Spinal cord (tissue), 10 donors: ENCODE measurements at places on chromosomes 16 and 17.

DNA sequence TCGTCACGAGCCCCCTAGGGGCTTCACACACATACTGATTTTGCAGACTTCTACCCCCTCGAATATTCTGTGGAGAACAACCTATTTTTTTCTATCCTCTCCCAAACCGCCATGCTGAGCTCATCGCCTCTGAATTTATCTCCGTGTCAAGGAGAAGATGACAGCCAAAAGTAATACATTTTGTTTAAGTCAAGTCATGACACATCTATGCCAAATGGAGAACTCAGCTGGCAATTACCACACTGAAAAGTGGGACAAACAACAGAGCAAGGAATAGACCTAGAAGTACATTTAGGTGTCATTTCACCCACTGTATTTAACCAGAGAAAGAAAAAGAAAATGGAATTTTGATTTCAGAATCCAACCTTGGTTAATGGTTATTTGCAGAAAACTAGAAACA lies 260.2 kb downstream of the SLC39A11 start:
- no peak for DNase-seq

- DNase-seq, result no peak
Observed at GRCh38 chr16:3474136-3474779, 21.0 kb downstream of the C16orf90 start.

DNA sequence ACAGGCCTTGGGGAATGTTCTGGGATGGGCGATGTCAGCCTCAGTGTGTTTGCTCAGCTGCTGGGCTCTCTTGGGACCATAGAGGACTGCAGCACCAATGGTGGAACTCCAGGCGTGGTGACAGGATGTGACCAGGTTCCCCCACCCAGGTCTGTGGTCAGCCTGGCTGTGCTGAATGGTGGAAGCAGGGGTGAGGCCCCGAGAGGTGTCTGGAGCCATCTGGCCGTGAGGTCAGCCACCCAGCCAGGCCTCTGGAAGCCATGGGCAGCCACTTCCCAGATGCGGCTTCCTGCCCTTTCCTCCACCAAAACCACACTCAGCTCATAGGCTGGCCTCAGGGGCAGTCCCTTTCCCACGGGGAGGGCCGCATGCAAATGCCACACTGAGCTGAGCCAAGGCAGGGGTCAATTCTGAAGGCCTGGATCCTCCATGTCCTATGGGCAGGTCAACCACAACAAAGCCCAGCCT lies 7.8 kb upstream of the MAPK7 start:
- no peak for DNase-seq

GRCh38 chr17:14498812-14499211 lies 197.9 kb downstream of the HS3ST3B1 start:
- DNase-seq, result no peak

GRCh38 chr17:44221084-44221861 lies 1.8 kb upstream of the UBTF start:
- no peak for DNase-seq

DNA sequence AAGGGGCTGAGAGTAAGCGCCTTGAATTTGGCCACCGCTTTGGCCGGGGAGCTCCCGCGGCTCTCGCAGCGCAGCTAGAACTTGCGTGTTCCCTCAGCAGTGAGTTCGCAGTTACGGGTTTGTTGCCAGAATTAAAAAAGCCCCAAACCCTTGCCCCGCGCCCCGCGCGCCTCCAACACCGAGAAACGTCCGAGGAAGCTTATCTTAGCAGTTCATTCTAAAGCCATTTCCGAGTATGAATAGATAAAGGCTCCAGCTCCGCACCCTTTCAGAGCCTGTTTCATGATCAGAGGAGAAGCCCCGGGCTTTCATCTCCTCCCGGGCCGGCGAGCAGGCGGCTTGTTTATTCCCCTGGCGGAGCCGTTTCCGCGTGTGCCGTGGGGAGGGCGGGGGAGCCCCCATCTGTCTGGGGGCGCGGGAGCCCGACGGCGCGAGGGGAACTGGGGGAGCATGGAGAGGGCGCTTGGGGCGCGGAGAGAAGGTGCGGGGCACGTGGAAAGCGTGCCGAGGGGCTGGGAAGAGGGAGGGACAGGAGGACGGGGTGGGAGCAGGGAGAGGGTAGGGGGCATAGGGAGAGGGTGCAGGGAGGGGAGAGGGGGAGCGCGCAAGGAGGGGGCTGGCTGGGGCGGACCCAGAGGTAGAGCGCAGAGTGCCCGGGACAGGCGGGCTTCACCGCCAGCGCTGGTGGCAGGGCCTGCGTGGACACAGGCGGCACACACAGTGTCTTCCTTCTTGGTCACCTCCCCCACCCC lies 9.9 kb downstream of the TBX4 start:
- no peak for DNase-seq

- no peak for DNase-seq
Observed at GRCh38 chr16:23172994-23173393, 9.6 kb upstream of the SCNN1G start.

DNA sequence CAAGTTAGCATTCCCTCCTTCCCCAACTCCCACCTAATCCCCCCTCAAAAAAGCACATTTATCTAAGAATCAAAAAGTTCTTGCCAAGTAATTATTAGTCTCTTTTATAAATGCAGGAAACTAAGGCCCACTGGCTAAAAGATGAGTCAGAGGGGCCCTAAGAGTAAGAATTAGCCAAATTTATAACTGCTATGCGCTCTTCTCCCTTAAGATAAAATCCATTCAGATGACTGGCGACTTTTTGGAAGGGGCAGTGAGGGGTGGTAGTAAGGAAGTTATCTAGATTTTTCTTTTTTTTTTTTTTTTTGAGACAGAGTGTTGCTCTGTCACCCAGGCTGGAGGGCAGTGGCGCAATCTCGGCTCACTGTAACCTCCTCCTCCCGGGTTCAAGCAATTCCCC lies 17.1 kb downstream of the ZNF652 start:
- no peak for DNase-seq

GRCh38 chr16:21301895-21302291 lies 23.8 kb upstream of the CRYM start:
- DNase-seq, result no peak

DNA sequence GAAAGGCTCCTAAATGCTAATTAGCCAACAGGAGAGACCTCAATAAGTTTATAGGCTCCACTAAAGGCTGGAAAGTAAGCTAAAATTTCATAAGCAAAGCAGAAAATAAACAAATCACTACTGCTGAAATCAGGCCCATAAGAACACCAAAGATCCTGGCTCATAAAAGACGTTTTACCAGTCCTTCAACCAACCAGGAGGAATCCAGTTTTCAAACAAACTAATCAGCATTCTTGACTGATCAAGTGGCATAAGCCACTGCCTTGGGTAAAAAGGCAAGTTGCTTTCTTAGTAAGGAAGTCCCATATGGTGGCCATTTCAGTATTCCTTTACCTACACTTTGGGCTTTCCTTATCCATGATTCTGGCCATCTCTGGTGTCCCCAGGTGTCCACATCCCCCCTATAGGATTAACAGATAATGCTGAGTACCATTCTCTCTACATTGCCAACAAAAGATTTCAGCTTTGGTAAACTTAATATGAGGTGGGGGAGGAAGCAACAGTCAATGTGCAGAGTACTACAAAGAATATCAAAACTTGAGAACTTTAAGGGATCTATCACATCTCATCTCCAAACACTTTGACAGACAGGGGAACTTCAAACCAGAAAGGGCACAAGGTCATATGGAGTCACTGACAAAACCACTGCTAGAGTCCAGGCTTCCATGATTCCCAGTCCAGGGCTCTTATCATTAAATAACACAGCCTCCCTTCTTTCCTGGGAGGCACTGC lies 1.3 kb downstream of the TOM1L2 start:
- DNase-seq, result no peak

GRCh38 chr16:11063448-11064201 lies 119.3 kb downstream of the CLEC16A start:
- DNase-seq, result no peak

GRCh38 chr17:79769570-79770506 lies 8.1 kb upstream of the CBX2 start:
- DNase-seq, result no peak

- no peak for DNase-seq
Observed at GRCh38 chr16:83615141-83615952, 192.4 kb upstream of the HSBP1 start.

DNA sequence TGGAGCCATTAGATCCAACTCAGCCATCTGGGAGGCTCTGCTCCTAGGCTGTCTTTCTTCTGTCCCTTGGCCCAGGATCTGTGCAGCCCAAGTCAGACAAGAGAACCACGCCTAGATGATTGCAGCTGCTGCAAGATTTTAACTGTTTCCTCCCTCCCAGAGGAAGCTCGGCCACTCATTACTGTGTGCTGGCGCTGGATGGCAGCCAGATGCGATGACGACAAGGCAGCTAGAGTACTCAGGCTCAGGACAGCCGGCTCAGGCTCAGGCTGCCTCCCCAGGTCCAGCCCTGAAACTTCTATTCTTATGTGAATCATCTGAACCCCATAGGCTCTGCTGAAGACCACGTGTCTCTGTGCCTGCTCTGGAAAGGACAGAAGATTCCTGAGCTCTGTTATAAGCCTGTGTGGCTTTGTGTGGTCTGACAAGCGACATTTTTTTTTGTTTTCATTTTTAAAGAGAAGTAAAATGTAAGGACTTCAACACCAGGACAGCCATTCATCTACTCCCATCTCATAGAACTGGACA lies 32.1 kb upstream of the FBXW10B start:
- peak; percentile 76 for DNase-seq

DNA sequence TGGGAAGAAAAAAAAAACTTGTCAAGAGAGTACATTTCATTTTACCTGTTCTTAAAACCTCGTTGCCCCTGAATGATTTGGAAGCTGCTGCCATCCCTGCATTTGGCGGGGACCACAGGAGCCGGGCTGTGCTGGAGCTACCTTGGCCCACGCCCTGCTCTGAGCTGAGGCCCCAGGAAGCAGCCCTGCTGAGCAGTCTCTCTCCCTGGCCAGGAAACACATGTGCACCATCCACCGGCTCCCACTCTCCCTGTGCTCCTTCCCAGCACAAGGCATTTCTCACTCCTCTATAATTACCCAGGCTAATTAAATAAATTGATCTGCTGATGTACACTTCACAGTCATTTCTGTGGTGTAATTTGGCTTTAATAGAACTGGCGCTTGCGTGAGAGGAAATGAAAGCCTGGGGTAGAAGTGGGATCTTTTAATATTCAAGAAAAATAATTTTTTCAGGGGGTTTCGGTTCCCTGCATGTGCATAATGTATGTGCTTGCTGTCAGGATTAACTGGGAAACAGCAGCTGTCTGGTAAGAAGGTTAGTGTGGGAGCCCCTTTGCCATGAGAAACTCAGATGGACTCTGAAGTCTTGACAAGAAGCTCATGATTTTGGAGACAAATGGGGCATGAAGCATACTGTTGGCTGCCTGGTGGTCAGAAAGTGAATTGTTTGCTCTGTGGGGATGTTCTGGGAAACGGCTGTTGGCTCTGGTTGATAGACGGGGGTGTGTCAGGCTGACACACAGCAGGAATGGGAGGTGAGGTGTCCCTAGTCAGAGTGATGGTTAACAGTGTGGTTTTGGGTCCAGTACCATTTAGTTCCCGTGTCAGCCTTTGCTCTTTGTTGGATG lies 252.3 kb upstream of the EEF2KMT start:
- no peak for DNase-seq

DNA sequence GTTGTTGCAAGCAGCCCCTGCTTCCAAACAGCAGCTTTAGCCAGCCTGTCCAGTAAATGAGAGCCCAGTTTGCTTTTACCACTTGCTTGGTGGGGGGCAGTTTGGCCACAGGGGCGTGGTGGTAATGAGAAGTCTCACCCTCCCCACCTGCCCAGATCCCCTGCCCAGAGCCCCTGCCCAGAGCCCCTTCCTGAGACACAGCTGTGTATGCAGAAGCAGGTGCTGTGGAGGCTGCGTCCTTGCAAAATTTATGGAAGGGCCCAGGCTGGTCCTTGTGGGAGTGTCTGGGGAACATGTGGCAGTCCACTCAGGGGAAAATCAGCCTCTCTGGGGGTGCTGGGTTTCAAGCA lies 27.6 kb upstream of the LGALS9 start:
- no peak for DNase-seq

DNA sequence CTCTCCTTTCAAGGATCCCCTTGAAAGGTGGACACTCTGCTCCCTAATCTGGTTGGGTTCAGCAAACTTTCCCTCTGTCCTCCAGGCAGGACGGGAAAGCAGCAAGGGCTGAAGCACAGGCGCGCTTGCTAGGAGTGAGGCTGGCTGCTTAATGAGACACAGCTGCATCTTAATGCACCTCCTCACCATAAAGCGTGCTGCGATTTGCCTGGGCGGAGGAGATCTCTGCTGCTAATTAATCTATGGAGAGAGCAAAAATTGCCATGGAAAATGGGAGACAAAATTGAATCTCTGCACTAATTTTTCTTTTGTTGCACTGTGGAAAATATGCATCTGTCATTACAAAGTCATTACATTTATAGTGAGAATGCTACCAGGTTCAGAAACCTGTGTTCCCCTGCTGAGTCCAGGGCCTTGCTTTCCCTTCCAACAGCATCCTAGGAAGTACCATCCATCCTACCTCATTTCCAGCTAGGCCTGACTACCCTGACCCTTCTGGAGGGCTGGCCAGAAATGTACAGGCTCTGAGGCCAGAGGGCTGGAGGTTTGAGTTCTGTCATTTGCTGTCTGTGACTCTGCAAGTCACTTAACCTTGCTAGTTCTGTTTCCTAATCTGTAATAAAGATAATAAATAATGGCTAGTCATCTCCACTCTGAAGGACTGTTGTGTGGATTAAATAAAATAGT lies 43.5 kb upstream of the BCAR1 start:
- DNase-seq, result no peak

- DNase-seq, result no peak
Observed at GRCh38 chr16:82229800-82230619, 60.0 kb upstream of the MPHOSPH6 start.

- peak; percentile 62 for DNase-seq
Observed at GRCh38 chr16:26727848-26728247, 338.9 kb upstream of the C16orf82 start.

DNA sequence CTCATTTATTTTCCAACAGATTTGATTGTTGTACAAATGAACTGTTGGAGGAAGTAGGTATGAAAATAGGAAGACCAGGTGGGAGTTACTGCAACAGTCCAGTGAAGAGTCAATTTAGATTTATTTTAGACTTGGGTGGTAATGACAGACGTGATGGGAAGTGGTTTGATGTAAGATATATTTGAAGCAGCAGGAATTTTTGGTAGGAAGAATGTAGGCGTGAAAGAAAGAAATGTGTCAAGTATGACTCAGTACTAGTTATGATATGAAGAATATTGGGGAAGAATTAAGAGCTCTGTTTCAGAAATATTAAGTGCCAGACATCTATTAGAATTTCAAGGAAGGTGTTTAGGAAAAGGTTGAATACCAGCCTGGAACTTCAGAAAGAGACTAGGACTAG lies 247.9 kb upstream of the AXIN2 start:
- DNase-seq, result no peak

- no peak for DNase-seq
Observed at GRCh38 chr16:61323456-61323855, 712.8 kb downstream of the CDH8 start.

GRCh38 chr16:85387171-85387507 lies 226.0 kb upstream of the GSE1 start:
- no peak for DNase-seq

DNA sequence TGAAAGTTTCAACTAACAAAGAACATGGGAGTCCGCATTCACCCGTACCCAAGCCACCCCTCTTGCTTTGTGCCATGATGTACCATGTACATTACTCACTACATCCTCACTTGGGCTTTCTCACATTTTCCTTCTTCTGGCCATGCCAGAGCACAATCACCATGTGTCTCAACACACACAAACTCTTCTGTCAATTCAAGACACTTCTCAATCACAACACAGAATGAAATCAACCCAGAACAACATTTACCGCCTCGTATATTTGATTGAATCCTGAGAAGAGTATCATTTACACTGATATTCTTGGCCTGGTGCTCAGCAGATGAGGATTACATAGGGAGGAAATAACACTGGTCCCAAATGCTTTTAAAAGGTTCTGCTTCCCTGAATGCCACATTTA lies 4.5 kb downstream of the ADAMTS18 start:
- DNase-seq, result peak; percentile 16
